ENCODE measurements at places on chromosomes 3 and 15. TPM values are rescaled to one million over a fixed set of nuclear protein-coding genes. Genes with fewer than 3 reads are reported as not detected.
A peak's percentile ranks its signal among the peaks of the same experiment; 100 is the strongest.

GRCh38 chr3:156388497-156389448 lies 166.1 kb downstream of the SSR3 start:
- no peak for DNase-seq

GRCh38 chr15:88987934-88988671 lies 74.9 kb upstream of the MFGE8 start:
- no peak for DNase-seq

DNA sequence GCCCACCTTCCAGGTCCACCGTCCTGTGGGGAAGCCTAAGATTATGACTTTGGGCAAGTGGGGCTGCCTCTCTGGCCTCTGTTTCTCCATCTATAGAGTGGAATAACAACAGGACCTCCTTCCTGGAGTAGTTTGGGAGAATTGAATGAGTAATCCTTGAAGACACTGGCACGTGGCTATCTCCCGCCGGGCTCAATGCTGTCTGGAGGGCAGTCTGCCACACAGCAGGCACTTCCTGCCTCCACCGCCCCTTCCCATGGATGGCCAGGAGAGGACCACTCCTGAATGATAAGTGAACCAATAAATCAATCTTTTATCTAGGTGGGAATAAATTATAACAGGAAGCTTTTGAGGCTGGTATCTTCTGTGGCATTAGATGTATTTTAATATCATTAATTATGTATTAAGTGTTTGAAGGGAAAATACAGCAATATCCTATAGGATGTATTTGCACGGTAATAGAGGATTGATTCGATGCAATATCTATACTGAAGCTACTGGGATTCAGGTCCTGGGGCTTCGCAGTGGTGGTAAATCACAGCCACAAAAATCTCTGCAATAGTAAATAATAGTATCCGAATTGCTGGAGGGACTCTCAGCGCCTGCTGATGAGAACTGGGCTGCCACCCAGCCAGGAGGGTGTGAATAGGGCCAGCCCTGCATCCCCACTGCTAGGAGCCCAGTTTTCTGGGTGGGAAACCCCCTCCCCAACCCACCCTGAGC lies 15.9 kb downstream of the MEGF11 start:
- DNase-seq = no peak

DNA sequence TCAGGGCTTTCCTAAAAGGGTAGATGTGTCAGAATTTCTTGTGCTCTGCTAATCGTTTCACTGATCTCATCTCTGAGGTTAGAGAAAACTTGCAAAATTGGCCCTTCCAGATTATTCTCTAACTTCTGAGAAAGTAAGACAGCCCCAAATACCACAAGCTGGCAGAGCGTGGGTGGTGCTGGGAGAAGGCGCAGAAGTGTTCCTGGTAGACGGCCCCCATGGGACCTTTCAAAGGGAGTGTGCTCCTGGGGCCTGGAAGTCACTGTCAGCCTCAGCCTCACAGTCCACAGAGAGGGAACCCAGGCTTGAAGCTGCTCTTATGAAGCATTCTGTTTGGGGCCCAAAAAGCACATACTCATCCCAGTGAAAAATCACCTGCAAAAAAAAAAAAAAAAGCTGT lies 86.5 kb upstream of the PFN2 start:
- DNase-seq = no peak

- DNase-seq = no peak
Observed at GRCh38 chr15:44058126-44058525, 136.9 kb downstream of the FRMD5 start.

DNA sequence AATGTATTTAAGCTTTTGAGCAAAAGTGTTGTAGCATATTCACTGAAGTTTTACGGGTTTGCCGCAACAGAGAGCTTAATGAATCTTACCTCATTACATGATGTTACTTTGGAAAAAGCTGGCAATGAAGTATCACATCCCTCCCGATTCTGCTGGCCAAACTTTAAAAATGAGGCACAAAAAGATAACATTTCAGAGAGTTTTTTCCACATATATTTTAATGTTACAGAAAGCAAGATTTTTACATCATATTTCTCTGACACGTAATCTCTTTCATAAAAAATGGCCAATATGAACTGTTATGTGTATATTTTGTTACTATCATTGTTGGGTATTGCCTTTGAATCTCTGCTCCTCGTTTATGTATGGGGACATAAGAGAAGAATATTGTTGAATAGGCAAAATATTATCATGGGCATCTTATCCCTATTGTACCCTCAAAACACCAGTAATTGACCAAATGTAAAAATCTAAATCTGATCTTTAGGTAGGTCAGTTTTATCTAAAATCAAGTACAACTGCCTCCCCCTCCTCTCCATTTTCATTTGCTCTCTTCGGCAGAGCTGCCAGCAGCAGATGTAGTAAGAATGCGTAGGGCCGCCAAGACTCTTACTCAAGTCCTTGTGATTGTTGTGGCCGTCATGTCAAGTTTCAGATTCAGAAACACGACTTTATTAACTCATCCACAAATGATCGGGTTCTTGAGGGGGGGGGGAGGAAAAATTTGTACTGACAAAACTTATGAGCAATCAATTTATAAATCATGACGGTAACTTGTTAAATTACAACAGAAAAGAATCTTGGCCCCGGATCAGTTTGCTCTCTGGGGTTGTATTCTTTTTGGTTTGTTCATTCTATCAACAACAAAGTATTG lies 106.7 kb upstream of the THRB start:
- DNase-seq = no peak

DNA sequence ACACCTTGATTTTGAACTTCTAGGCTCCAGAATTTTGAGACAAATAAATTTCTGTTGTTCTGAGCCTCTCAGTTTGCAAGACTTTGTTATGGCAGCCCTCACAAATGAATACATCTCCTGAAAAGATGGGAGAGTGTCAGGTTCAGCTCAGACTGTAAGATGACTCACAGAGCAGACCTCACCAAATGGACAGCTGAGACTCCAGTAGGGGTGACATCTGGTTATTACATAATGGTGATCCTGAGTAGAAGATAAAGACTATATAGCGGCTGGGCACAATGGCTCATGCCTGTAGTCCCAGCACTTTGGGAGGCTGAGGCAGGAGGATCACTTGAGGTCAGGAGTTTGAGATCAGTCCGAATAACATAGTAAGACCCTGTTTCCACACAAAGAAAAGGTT lies 26.2 kb upstream of the MTMR14 start:
- DNase-seq = no peak

DNA sequence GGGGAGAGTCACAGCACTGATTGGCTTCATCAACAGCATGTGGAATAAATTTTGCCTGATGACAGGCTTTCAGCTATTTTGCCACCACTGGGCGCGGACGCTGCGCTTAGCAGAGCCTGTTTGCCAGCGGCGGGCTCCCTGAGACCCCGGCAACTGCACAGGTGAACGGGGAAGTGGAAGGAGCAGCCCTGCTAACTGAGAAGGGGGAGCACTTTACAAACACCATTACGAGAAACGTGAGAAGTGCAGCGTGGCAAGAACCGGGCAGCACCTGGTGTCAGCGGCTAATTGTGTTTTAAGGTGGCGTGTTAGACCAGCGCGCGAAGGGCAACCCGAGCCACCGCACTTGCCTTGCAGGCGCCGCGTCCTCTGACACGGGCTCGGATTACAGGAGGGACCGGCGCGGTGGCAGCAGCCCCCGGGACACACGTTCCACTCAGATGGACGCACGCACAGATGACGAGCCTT lies 307.8 kb upstream of the ARRDC4 start:
- DNase-seq = peak; percentile 19

GRCh38 chr3:126665221-126665936 lies 10.5 kb upstream of the TXNRD3 start:
- no peak for DNase-seq

DNA sequence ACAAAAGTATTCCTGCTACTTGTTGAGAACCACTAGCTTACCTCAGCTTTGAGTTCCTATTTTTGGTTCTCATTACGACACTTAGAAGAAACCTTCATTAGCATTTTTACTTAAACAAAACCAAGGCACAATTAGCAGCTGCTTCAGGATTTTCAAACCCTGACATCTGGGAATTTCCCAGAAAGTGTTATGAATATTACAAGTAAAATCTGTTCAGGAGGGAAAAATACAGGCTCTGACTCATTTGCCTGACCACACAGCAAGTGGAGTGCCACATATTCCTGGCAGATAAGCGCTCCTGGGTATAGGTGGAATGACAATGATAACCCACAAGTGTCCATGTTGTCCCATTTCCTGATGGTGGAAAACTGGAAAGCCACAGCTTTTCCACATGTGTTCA lies 10.3 kb upstream of the RFTN1 start:
- no peak for DNase-seq

GRCh38 chr15:77406846-77407245 lies 13.1 kb downstream of the PEAK1 start:
- DNase-seq = no peak

GRCh38 chr15:67556976-67557570 lies 14.6 kb downstream of the MAP2K5 start:
- DNase-seq = no peak

- no peak for DNase-seq
Observed at GRCh38 chr3:52463416-52463815, 8.0 kb downstream of the NISCH start.

GRCh38 chr3:30873671-30874070 lies 20.8 kb downstream of the GADL1 start:
- peak; percentile 7 for DNase-seq

- no peak for DNase-seq
Observed at GRCh38 chr3:81765400-81765799, 4.0 kb upstream of the GBE1 start.

DNA sequence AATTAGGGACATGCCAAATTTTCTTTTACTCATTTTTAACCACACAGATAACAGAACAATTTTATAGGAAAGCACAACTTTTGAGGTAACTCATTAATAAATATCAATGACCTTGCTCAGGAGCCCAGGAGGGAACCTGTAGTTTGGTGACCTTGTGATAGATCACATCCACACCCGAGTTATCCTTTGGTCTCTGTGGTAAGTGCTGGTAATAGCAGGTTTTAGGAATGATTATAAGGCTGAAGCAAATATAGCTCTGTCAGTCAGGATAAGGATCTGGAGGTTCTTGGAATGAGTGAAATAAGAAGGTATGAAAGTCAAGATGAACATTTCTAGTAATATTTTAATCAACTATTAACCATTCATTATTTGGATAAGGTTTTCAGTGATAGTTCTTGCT lies 46.5 kb downstream of the EPHA6 start:
- no peak for DNase-seq

DNA sequence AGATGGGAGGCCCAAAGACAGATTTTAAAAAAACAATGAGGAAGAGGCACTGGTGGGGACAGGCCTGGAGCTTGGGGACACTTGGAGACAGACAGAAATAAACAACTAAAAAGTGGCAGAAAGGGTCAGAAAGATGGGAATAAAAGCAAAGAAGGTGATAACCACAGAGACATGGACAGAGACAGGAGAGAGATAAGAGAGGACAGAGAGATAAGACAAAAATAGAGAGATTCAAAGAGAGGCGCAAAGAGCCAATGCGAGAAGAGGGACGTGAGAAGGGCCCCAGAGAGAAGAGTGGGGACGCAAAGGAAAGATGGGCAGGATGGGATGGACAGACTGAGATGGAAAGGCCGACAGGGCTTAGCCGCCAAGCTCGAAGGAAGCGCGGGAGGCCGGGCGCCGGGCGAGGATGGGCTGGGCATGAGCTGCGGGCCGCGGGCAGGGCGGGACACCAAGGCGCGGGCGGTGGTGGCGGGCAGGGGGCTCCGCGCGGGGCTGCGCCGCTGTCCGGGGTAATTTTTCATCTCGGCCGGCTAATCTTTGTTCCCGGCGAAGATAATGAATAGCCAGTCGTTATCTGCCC lies 3.1 kb upstream of the GATA2 start:
- DNase-seq = no peak

The NTRK3 gene
- 5.6 TPM for polyA plus RNA-seq

The CPNE9 gene
- polyA plus RNA-seq = not detected

The ATP8B4 gene
- polyA plus RNA-seq = 1.3 TPM

The TGM4 gene
- polyA plus RNA-seq = not detected

The PAK6 gene
- 8.2 TPM for polyA plus RNA-seq
